KBM-7 (cell line): ENCODE measurements at places on chromosomes 5 and 9.

- DNase-seq = no peak
Measured at GRCh38 chr5:140420665-140421361, 19.2 kb downstream of the ANKHD1 start.

DNA sequence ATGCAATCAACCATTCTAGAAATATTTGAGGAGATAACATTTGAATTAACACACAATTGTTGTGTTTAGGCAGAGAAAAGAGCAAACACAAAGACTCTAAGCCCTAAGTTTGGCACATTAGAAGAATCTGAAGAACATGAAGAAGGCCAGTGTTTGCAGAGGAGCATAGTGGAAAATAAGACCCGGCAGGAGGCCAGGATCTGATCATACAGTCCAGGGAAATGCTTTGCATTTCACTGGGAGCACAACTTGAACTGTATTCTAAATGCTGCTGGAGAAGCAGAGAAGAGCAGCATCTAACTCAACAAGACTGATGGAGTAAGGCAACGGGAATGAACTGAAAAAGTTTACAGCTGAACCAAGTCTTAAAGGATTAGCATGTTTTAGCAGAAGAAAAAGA is 463.4 kb downstream of the ZNF608 start:
- DNase-seq = no peak

- DNase-seq = no peak
Measured at GRCh38 chr5:154627698-154628678, 127.2 kb upstream of the LARP1 start.

- DNase-seq = no peak
Measured at GRCh38 chr9:36855448-36856315, 178.4 kb downstream of the PAX5 start.

DNA sequence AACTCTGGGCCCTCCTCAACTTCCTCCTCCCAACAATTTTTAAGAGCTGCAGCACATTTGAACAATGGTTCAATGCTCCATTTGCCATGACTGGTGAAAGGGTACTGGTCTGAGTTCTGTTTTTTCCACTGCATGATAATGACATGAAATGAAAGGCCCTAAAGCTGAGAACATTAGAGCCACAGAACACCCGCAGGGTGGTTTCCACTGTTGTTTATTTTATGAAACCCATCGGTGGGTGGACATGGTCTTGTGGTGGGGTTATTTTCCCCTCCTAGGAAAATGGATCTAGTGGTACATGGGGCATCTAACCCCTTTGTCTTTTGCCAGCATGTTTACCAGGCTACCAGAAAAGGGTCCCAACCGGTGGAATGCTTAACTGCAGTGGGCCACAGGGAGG is 71.8 kb downstream of the SMARCA2 start:
- DNase-seq = no peak

- peak; percentile 40 for DNase-seq
Measured at GRCh38 chr9:14348373-14349145, 34.6 kb upstream of the NFIB start.

GRCh38 chr5:100690036-100690560 is 154.9 kb downstream of the FAM174A start:
- DNase-seq = no peak

GRCh38 chr5:24816206-24816605 is 171.4 kb upstream of the CDH10 start:
- DNase-seq = no peak

DNA sequence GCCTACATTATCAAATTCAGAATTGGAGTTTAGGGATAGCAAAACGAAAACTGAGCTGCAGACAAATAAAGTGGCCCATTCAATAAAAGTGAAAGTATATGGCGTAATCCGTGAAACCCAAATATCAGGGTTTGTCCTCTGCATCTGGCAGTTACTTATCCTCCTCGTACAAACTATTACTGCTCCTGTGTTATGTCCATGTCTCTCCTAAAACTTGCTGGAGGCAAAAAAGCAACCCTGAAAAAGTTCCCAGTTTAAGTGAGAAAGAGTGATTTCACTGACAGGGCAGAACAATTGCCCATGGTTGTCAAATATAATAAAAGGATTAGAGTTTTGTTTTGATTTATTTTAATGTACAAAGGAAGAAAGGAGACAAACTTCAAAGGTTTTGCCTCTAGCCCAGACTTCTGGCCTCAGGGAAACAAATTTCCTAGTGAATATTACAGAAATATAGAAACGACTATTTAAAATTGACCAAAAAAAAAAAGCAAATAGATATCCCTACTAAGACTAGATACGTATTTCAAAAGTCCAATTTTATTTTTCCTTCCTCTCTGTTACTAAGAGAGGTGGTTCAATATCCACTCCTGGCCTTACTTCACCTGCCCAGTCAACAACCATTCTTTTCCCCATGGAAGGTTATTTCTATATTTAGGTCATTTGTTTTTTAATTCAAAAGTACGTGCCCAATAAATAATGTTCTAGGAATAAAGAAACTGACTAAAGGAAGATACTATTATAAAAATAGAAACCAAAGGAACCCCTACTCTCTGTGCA is 50.0 kb downstream of the NFIB start:
- no peak for DNase-seq

DNA sequence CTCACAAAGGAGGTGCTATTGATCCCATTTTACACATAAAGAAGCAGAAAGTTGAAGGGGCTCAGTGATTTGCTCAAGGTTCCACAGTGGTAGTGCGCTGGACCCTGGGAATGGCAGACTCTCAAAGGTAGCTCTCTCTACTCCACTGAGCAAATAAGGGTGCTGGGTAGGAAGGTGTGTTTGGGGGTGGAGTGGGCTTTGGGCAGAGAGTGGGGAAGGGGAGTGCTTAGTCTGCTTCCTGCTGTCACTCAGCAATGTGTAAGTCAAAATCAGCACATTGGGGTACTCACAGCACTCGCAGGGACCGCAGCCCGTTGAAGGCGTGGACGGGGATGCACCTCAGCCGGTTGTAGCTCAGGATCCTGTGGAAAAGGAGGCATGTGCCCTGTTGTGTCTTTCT is 142.8 kb upstream of the PANK3 start:
- DNase-seq = no peak

DNA sequence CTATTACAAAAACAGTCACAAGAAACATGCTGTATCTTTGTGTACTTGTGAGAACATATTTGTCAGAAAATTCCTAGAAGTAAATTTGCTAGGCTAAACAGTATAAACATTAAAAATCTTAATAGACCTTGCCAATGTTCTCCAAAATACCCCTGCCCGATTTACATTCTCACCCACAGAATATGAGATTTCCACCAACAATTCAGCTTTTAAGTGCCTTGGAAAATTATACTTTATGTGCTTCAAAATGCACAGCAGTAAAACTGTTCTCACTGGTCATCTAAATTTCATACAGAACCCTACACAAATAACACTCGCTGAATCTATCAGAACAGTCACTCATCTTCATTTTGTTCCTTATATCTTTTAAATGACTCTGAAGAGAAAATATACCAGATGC is 5.5 kb downstream of the MLLT3 start:
- DNase-seq = no peak

- no peak for DNase-seq
Measured at GRCh38 chr9:92561374-92562330, 25.9 kb upstream of the ECM2 start.

- no peak for DNase-seq
Measured at GRCh38 chr9:94894094-94894699, 167.7 kb downstream of the AOPEP start.

- no peak for DNase-seq
Measured at GRCh38 chr5:31921852-31922305, 252.2 kb downstream of the GOLPH3 start.

DNA sequence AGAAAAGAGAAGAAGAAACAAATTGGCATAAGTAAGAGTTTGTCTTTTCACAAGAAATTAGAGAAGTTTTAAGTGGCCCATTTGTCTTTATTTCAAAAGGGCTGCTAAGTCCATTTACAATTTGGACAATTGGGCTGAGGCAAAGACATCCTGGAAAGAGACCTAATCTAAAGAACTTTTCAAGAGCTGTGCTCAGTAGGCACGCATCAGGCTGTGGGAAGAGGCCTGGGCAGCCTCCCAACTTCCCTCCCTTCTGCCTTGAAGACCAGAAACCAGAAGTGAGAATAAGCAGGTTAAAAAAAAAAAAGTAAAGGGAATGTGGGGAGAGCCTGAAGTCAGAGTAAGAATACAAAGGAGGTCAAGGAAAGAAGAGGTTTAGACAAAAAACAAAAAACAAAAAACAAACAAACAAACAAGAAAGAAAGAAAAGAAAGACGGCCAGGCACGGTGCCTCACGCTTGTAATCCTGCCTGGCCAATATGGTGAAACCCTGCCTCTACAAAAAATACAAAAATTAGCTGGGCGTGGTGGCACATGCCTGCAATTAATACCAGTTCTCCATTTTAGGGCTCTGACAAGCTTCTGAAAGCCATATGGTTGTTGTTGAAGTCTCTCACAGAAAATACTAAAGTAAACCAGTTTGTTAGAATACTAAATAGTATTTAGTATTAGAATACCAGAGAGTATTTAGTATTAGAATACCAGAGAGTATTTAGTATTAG is 48.0 kb upstream of the CEP78 start:
- DNase-seq = no peak

DNA sequence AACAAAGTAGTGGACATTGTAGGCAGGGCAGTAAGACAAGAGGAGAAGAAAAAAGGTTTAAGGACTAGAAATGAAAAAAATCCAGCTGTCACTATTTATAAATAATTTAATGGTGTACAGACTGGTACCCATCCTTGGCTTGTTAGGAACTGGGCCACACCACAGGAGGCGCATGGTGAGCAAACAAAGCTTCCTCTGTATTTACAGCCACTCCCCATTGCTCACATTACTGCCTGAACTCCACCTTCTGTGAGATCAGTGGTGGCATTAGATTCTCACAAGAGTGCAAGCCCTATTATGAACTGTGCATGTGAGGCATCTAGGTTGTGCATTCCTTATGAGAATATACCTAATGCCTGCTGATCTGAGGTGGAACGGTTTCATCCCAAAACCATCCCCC is 62.6 kb upstream of the DMAC1 start:
- DNase-seq = no peak

DNA sequence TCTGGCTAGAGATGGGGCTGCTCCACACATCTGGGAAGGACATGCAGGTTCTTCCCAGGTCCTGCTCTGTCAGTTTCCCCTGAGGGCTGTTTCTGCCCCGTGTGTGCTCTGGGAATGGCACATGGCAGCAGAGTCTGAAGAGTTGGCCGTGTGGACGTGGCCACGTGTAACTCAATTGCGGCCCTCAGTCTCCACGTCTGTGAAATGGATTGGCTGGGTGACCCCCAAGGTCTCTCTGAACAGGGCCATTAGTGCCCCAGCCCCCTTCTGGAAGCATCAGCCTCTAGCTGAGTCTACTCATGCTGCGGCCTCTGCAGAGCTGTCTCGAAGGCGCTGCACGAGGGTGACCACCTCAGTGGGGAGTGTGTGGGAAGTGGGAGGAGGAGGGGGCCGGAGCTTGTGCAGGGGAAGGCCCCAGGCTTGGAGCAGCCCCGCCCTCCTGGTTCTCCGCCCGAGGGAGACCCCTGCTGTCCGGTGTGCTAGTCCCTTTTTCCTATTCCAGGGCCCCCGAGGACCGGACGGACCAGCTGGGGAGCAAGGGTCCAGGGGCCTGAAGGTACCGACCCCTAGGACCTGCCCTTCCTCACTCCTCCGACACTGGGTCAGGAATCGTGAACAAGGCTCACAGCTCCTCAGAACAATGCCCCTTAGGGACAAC is 58.9 kb upstream of the ORM1 start:
- no peak for DNase-seq

GRCh38 chr5:170112876-170113521 is 7.3 kb downstream of the FOXI1 start:
- DNase-seq = no peak

GRCh38 chr5:60960591-60960990 is 15.6 kb downstream of the NDUFAF2 start:
- DNase-seq = no peak

DNA sequence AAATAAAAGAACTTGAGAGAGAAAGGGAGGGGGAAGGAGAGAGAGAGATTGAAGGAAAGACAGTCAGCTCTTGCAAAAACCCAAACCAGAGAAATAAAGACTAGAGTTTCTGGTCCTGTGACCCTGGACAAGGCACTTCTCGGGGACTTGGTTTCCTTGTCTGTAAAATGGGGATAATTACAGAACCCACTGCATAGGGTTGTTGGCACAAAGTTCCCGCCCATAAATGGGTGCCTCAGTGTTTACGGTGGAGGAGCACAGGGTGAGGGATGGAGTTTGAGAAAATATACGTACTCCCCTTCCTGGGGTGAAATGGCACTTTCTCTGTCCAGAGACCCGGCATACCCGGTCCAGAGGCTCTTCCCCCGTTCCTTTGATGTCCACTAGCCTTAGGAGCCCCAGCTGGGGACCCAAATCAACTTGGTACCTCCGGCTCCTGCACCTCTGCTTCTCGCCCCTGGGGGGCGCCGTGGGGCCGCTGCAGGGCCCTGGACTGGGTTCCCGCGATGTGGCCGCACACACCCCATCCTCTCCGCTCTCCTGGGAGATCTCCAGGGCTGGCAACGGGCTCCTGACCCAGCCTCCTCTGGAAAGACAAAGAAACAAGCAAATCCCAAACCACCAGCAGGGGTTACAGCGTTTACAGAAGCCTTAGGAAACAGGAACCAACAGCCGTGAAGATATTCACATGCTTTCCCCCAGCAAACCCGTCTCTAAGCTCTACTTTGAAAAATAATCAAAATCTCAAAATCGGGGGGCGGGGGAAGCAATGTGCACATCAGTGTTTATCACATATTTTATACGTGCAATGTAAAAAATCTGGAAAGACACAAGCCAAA is 26.3 kb downstream of the PTGES start:
- peak; percentile 73 for DNase-seq

GRCh38 chr5:175494264-175495183 is 16.2 kb downstream of the SFXN1 start:
- DNase-seq = no peak

- no peak for DNase-seq
Measured at GRCh38 chr9:35680331-35681105, 6.8 kb downstream of the CA9 start.

- no peak for DNase-seq
Measured at GRCh38 chr5:11563822-11564221, 340.4 kb downstream of the CTNND2 start.

DNA sequence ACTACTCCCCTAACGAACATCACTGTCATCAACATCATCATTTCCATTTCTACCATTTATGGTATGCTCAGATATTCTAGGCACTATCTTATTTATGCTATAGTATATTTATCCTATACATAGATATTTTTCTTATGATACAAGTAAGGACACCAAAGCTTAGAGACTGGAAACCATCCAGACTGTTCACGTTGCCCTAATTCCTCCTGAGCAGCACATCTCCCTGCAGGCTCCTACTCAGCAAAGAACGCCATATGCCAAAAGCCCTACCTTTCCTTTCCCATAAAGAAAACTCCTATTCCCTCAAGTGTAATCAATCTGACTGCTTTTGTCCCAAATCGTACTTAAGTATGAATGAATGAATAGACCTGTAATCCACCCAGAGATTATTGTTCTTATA is 247.0 kb downstream of the PRELID2 start:
- no peak for DNase-seq
